ENCODE measurements at places on chromosomes 6 and 20.

- no peak for DNase-seq
These were observed 212.4 kb upstream of the RUNX2 start for GRCh38 chr6:45115696-45116095.

DNA sequence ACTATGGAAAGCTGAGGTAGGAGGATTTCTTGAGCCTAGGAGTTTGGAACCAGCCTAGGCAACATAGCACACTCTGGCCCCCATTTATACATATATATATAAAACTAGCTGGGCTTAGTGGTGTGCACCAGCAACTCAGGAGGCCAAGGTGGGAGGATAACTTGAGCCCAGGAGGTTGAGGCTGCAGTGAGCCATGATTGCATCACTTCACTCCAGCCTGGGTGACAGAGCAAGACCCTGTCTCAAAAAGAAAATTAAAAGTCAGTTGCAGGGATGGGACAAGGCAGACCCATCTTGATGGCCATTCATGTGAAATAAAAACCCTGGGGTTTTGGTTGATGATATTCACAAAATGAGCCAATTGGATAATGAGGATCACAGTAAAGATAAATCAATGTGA, 6.6 kb upstream of the GTF2H4 start:
- DNase-seq = no peak

DNA sequence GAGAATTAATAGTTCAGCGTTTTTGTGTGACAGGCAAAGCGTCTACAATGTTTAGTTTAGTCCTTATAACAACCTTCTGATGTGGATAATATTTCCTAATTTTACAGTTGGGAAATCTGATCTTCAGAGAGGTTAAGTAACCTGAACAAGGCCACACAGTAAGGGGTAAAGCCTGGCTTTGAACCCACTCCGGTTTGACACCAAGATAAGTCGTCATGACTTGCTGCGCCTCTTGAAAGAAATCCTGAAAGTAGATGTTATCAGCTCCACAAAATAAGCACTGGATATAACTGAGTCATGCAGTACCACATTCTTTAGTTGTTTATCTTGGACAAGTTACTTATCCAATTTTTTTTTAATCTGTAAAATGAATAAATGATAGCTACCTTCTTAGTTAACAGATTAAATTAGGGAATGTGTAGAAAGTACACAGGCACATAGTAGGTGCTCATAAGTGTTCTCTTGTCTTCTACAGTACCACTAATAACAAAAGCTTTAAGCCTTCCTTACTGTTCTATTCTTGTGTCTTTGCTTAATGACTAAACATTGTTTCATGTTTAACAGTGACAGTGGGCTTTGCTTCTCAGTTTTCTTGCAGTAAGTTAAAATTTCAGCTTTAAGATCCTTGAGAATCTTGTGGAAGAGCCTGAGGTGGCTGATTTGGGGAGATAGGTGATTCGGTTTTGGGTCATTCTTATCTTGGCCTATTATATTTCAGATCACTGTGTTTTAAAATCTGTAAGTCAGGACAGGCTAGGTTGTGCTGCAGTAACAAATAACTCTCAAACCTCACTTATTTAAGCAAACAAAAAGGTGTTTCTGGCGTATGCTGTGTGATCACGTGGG, 2.1 kb downstream of the HIVEP1 start:
- no peak for DNase-seq

DNA sequence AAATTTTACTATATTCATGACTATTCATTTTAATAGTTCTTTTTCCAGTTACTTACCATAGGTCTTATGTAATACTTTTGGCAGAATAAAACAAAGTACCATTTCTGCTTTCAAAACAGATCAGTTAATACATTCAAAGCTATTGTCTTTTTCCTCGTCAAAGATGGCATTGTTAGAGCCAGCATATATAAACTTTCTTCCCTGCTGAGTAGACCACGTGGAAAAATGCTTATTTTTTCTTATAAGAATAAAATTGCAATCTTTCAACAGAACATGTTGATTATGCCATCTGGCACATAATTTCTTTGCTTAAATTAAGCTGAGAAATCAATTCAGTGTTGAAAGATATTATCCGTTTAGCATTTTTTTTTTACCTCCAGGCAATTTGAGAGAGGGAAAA, 34.9 kb upstream of the EXOC2 start:
- no peak for DNase-seq

DNA sequence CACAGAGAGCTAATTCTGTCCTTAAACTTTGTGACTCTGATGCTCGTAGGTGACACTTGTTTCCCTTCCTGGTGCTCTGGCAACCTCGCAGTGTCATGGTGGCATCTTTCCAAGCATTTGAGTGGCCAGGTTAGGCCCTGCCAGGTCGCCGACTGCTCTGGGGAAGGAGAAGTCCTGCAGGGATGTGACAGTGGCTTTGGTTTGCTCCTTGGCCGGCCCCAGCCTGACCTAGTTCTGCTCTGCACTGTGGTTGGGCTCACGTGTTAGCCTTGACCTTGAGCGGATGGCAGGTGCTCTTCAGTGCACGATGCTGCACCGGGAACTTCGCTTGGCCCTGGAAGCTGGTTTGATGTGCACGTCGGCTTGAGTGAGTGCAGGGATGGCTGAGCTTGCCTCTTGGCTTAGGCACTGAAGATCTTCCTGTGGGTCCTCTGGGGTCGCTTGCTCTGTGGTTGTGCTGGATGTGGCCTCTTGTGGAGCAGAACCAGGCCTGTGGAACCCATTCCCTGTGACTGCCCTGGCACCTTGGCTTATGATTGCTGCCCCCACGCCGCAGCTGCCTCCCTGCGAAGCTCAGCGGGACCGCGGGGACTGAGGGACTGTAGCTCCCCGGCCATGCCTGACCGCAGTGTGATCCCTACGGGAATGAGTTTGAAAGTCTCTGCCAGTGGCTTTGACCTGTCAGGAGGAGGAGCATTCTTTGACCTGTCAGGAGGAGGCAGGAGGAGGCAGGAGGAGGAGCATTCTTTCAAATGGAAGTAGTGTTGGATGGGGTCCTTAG, 8.7 kb downstream of the OSBPL2 start:
- no peak for DNase-seq

- DNase-seq = no peak
These were observed 22.6 kb downstream of the DDO start for GRCh38 chr6:110392727-110393126.

- no peak for DNase-seq
These were observed 22.8 kb downstream of the FITM2 start for GRCh38 chr20:44288252-44288651.

DNA sequence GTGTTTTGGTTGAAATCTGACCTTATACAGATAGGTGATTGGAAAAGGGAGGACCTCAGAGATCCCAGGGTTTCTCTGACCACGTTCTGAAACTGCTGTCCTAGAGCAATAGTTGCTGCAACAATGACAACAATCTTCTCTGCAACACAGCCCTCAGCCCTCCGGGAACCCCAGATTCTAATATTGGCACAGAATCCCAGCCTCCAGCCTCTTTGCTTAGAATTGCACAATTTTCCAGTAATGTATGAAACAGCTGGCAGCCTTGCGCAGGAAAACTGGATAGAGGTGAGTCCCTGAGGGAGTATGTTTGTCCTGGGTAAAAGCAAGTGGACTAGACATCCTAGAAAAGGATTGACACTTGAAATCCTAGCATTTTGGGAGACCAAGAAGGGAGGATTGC, 30.4 kb upstream of the PNRC1 start:
- DNase-seq = no peak

DNA sequence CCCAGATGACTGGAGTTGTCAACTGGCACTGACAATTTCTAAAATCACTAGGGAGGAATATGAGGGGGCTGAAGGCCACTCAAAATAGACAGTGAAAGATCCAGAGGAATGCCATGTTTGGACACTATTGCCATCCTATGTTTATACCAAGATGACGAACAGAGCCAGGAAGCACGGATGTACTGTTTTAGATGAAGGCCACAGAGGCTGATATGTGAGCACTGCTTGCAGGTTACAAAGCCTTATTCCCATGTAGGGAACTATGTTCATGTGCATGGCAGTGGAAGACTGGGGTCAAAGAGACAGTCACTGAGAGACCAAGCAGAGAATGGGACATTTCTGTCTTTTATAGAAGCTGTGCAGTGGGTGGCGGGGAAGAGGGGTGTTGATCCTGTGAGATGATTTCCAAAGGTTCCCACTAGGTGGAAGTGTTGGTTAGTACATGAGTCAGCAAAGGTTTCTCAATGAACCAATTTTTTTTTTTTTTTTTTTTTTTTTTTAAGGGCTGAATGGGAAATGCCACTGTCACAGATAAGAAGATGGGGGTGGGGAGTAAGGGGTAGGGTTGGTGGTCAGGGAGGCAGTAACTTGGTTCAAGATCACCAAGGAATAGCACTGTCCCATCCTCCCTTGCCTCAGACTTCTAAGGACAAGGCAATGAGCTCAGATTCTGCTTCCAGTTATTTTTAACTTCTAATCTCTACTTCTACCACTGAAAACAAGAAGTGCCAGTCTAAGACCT, 46.7 kb upstream of the MOCS1 start:
- no peak for DNase-seq

- no peak for DNase-seq
These were observed 86.2 kb downstream of the TBC1D7 start for GRCh38 chr6:13242178-13242577.

GRCh38 chr6:56869346-56869745, 85.6 kb upstream of the BEND6 start:
- DNase-seq = no peak

- peak; percentile 40 for DNase-seq
These were observed 181.0 kb downstream of the TRIM27 start for GRCh38 chr6:28742668-28743270.

DNA sequence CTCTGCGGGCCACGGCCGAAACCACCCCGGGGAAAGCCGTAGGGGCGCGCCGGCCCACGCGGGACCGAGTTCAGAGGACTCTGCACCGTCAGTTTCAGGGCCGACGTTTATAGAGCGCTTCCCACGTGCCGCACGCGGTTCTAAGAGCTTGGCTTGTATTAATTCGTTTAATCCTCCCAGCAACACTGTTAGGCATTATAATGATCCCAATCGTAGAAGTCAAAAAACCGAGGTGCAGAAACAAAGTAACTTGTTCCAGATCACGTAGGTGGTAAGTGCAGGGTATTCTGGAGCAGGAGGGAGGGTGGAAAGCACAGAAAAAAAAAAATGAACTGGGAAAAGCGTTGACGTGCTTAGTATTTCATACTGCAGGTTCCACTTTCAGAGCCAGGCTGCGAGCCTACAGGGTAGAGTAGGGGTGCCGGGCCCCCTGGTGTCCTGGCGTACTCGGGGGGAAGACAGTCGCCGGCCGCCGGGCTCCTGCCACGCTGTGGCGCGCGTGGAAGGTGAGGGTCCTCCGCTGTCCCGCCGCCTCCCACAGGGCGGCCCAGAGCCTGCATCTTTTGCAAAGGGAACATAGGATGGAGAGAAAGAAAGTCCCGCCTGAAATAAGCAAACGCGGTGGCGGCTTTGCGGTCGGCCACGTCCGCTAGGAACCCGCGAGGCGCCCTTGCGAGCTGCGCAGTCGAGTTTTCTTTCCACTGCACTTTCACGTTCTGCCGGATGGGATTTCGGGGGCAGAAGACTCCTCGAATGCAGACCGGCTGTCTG, 10.2 kb upstream of the FOXF2 start:
- DNase-seq = no peak

GRCh38 chr20:33233129-33233774, 2.5 kb upstream of the BPIFA1 start:
- DNase-seq = no peak

DNA sequence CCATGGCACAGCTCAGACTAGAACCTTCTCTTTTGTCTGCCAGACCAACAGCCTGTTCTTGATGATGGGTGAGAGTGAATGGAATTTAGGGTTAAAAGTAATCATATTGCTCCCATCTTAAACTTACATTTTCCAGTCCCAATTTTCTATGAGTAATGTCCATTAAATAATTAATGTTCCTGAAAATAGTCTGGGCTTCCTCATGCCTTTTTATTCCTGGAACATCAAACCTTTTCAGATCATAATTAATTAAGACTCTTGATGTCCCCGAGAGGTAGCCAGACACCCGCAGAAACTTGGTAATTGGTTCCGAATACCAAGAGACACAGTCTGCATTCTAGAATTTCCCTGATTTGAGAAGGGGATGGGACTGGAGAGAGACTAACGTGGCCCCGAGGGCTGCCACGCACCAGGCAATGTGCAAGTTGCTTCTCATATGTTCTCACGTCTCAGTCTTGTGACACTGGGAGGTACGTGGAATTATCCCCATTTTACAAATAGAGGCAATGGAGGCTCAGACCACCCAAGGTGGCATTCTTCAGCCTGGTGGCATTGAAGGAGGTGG, 78.6 kb upstream of the TOX2 start:
- DNase-seq = no peak
